RPMI7951 (cell line): ENCODE measurements at places on chromosomes 3 and 15. TPM values are rescaled to one million over a fixed set of nuclear protein-coding genes. Genes with fewer than 3 reads are reported as not detected.

The CSPG5 gene
- 0.48 and 1.9 TPM in 2 replicates for total RNA-seq

DNA sequence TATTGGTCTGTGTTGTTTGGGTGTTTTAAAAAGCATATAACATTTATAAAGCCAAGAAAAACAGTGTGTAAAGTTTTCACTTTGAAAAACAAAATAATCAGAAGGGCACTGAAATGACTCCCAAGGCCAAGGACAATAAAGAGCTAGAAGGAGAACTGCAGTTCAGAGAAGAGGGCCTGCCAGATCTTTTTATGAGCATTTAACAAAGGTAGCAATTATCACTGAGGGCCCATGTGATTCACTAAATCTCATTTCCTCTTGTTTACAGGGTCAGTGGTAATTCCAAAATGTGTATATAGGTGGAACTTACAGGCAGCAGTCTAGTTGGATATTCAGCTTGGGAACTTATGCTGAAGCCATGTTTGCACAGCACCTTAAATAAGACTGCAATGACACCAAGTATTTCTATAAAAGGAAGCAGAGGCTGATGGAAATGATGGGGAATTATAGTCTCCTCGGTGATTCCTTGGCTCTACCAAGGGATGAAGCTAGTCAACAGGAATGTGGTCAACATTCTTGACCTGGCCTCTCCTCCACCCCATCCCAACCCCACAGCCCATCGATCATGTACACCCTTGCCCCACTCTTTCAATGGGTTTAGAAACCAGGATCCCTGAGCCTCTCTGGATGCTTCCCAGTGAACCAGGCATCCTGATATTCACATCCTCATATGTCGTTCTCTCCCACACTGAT, 54.4 kb upstream of the THUMPD3 start:
- no peak for DNase-seq

GRCh38 chr15:89442671-89443307, 53.6 kb downstream of the RHCG start:
- DNase-seq = no peak

DNA sequence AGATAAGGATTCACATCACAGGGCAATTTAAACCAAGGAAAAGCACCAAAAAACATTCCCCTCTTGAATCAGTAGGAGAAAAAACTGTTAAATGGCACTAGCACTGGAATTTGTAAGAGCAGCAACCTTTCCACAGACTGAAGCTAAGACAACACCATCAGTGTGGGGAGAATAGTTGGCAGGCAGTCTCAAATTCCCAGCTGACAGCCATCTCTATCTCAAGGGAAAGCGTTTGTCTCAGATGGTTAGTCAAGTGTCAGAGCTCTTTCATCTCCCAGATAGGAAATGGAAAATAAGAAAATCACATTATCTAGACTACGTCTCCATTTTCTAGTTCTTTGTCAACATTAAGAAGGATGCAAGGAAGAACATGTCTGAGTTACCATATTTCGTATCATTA, 228.7 kb downstream of the WDR72 start:
- no peak for DNase-seq

DNA sequence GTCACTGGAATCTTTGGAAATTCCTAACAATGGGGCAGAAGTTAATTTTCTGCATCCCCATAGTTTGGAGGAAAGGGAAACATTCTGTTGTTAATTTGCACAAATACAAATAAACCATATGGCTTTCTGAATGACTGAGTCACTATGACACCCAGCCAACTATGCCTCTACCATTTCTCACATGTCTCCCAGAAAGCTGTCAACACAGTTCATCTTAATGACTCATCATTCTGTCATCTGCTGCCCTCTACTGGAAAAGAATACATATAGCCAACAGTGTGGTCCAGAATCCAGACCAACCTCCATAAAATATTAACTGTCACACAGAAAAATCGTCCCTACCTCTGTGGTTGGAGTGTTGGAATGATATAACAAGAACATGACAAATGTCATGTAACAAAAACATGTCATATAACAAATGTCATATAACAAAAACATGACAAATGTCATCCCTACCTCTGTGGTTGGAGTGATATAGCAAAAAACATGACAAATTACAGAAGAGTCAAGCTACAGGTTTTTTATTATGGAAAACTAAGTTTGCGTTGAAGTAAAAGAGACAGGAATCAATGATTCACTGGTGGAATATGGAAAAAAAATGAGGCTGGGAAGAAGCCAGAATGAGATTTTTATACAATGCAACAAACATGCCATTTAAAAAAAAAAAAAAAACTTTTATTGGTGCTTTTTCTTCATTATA, 47.7 kb upstream of the GYG1 start:
- peak; percentile 85 for DNase-seq

DNA sequence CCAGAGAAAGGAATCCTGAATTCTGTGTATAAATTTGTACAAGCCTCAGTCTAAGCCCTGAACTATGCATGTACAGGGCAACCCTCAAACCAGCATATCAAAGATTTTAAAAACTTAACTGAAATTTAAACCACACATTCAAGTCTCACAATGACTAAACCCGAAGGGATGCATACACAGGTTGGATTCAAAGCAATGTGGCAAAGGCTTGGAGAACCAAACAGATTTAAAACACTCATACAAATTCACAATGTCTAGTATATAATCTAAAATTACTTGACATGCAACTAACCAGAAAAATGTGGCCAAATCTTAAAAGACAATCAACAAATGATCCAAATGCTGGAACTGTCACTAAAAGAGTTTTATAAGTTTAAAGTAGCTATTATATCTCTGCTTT, 36.4 kb downstream of the CEP152 start:
- peak; percentile 20 for DNase-seq

- no peak for DNase-seq
Measured at GRCh38 chr3:156542101-156543042, 12.5 kb downstream of the SSR3 start.

The SMCO1 gene
- total RNA-seq = not detected in 2 replicates

The CISH gene
- total RNA-seq = 1.1 and 1.8 TPM in 2 replicates

DNA sequence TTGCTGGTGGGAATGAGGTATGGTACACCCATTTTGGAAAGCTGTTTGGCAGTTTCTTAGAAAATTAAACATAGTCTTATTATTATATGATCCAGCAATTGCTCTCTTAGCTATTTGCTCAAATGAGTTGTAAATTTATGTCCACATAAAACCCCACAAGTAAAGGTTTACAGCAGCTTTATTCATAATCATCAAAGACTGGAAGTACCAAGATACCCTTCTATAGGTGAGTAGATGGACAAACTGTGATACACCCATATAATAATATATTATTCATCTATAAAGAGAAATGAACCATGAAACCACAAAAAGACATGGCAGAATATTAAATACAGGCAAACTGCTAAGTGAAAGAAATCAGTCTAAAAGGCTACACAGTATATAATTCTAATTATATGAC, 344.7 kb upstream of the CDIN1 start:
- DNase-seq = no peak

- no peak for DNase-seq
Measured at GRCh38 chr3:28240441-28240840, 978 bp upstream of the CMC1 start.

The C3orf49 gene
- not detected in 2 replicates for total RNA-seq

DNA sequence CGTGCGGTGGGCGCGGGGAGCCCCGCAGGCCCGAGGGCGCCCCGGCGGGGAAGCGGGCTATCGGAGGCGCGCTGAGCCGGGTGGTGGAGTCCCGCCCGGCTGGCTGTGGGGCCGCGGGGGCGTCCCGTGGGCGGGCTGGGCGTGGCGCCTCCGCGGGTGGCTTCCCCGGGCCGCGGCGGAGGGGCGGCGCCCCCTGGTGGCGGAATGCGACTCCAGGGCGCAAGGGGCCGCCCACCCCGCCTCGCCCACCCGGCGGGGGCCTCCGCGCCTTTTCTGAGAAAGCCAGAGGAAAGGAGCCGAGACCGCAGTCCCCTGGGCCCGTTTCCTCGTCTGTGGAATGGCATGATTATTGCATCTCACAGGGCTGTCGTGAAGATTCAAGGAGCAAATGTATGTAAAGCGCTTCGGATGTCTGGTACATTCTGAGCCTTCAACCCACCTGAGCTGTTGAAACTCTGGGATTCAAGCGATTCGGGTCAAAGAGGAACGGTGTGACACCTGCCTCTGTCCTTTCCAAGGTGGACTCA, 31.9 kb upstream of the RAB6B start:
- DNase-seq = peak; percentile 43

DNA sequence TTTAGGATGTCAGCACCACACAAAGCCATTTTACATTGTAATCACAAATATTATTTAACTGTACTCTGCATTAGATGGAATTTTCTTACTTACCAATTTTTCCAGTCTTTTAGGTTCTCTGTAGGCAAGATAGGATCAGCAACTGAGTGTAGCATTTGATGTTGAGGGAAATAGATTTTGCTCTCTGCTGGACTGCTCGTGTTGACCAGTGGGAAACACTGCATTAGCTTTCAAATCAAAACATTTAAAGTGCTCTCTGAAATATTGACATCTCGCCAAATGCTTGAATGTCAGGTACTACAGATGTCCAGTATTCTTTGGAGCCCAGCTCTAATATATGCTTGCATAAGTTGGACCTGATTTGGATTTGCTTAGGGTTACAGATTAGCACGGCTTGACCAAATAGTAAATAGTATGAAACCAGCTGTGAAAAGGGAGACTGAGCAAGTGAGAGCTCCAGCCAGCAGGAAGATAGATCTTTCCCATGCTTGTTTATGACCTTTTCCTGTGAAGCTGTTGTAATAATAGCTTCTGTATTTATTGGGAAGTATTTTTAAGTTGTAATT, 29.5 kb downstream of the P2RY14 start:
- no peak for DNase-seq

DNA sequence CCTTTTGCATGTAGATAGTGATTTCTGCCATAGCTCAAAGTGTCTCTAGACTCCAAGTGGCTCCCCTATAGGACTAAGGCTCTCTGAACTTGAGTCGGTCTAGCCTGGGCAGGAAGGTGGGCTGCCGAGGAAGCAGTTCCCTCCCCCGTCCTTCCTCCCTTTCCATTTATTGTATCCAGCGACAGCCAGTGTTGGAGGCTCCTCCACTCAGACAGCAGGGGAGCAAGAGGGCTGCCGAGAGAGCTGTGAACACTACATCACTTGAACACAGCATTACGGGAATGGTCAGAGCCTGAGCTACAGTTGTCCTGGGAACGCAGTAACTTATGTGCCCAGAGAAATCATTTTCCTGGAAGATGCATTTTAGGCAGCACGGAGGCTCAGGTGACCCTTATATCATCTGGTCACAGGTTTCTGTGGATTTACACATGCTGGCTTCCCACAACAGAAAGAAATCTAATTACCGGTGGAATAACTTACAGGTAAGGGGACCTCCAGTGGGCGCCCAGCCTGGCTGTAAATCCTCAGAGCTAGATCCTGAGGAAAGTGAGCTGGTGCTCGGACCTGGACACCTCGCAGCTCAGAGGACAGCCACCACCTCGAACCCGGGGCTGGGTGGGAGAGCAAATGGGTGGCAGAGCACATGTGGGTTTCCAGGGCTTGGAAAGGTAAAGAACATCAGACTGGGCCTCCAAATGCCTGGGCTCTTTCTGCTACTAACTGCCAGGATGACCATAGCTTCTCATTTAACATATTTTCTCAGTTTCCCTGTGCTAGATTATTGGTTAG, 197.1 kb downstream of the UACA start:
- no peak for DNase-seq

- peak; percentile 61 for DNase-seq
Measured at GRCh38 chr15:91867581-91868026, 14.1 kb downstream of the SLCO3A1 start.

The MUC13 gene
- not detected in 2 replicates for total RNA-seq
